ENCODE measurements at places on chromosomes 11 and 22.
A peak's percentile ranks its signal among the peaks of the same experiment; 100 is the strongest.

- no peak for DNase-seq
Measured at GRCh38 chr22:45726081-45726480, 54.4 kb downstream of the ATXN10 start.

DNA sequence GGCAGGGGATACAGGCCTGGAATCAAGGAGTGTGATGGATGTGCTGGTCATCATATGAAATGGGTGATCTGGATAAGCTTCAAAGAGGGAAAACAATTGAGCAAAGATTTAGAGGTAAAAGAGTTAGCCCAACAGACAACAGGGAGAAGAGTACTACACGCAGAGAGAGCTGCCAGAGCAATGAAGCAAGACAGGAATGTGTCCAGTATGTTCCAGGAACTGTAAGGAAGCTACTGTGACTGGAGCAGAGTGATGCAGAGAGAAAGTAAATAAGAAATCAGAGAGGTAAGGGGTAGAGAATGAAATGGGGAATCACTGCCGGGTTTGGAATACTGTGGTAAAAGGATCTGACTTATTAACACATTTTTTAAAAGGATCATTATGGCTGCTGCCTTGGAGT lies 255.1 kb downstream of the DCDC1 start:
- no peak for DNase-seq

- DNase-seq: peak; percentile 38
Measured at GRCh38 chr11:94117871-94118270, 10.8 kb upstream of the PANX1 start.

- DNase-seq: no peak
Measured at GRCh38 chr11:2736577-2737225, 36.9 kb upstream of the KCNQ1OT1 start.

DNA sequence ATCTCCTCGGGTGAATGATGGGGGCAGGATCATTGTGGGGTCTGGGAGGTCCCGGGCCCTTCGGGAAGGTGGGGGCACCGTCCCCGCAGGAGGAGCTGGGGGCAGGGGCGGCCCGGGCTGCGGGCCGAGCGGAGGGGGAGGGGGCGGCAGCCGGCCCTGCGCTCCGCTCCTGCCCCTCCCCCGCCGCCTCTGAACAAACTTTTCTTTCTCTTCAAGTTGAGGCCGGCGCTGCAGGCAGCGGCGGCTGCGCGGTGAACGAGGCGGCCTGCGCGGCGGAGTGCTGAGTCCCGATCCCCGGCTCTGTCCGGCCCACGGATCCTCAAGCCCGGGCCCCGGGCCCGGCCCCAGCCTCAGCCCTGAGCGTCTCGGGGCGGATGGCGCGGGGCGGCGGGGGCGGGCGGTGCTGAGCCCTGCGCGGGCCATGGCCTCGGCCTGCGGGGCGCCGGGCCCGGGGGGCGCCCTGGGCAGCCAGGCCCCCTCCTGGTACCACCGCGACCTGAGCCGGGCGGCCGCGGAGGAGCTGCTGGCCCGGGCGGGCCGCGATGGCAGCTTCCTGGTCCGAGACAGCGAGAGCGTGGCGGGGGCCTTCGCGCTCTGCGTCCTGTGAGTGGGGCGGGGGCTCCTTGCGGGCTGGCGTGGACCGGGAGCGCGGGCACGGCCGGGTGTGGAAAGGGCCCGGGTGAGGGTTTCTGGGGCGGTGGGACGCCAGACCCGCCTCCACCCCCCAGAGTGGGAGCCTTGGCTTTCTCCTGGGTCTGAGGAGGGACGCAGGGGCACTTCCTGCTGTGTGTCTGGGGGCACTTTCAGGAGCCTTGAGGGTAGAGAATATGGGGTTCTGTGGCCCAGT lies at the start of gene INPPL1:
Gene INPPL1 (plus strand): TSS at position 204 of the 847 bp plus-strand sequence. CDS start 218 bp downstream, at position 422.
- DNase-seq: no peak

DNA sequence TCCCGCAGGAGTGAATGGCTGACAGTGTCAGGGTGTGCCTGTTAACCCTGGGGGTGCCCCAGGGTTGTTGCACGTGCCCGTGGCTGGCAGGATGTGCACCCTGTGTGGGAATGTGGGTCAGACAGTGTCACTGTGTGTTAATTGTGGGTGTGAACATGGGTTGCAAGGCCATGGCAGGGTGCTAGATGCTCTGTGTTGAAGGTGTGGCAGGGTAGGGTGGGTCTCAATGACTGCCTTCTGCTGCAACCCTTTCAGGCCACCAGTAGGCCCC lies 8.3 kb downstream of the RIN1 start:
- DNase-seq: no peak

DNA sequence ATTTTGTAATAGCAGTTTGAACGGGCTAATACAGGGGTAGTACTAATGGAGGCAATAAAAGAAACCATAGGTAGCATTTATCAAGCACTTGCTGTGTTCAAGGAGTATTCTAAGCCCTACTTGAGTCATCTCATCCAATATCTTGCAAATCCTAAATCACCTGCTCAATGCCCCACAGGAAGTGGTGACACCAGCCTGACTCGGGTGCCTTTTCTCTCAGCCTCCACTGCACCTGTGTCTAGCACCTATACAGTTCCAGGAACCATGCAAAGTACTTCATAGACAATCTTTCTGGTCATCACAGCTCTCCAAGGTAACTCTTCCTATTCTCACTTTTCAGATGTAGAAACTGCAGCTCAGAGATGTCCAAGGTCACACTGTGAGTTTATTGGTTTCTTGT lies 98.0 kb downstream of the PRR5L start:
- no peak for DNase-seq

- DNase-seq: no peak
Measured at GRCh38 chr11:17802491-17802890, 67.9 kb downstream of the KCNC1 start.

GRCh38 chr11:28366549-28367346 lies 258.6 kb downstream of the METTL15 start:
- no peak for DNase-seq

GRCh38 chr22:50702261-50702671 lies 29.6 kb downstream of the SHANK3 start:
- no peak for DNase-seq

DNA sequence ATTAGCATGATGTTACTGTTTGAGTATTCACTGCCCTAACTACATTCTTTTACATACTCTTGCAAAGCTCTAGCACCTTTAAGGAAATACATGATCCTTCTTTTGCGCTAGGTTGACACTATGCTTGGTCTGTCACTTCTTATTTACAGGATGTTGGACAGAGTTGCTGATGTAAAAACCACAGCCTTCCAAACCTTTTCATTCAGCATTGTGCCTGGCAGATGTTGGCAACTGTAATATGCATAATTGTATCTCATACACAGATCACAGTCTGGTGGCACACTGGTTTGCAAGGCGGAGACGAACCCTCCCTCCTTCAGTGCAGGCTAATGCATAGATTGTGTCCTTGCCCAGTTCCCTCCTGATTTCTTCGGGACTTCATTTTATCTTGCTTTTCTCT lies 224.1 kb downstream of the SNX19 start:
- DNase-seq: no peak

DNA sequence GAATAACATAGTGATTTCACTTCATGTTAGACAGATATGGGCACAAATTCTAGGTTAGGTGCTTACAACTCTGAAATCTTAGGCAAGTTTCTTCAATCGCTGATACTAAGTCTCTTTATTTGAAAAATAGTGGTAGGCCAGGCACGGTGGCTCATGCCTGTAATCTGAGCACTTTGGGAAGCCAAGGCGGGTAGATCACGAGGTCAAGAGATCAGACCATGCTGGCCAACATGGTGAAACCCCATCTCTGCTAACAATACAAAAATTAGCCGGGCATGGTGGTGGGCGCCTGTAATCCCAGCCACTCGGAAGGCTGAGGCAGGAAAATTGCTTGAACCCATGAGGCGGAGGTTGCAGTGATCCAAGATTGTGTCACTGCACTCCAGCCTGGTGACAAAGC lies 729.4 kb downstream of the METTL15 start:
- no peak for DNase-seq

DNA sequence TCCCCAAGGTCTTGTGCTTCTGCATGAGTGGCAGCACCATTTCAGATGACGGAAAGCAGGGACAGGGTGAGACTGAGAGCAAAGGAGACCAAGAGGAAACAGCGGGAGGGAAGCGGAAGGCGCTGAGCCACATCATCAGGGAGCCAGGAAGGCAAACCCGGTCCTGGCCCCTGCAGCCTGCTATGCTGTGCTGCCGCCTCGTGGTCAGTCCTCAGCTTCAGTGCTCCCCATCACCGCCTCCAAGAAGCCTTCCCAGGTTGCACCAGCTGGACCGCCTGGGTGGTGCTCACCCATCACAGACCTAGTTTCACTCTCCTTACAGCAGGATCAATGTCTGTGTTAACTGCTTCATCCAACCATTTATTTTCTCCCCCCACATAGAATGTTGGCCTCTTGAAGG lies 73.0 kb upstream of the PHF21B start:
- DNase-seq: no peak

DNA sequence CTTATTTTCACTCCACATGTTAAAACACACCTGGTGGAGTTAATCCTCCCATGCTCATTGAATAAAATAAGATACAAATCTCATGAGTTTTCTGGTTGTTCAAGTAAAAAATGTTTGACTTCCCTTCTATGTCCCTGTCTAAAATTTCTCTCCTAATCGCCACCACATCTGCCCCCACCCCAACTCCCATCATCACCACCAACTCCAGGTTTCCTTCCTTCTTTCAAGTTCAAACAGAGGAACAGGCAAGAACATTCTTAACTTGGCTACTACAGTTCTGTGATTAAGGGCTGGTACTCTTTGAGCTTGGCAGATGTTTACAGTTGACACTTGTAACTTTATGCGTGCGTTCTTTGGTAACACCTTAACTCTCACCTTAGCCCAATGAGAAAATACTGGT lies 9.1 kb upstream of the PSMA1 start:
- no peak for DNase-seq

GRCh38 chr22:29216873-29217666 lies 11.4 kb downstream of the EMID1 start:
- DNase-seq: no peak

DNA sequence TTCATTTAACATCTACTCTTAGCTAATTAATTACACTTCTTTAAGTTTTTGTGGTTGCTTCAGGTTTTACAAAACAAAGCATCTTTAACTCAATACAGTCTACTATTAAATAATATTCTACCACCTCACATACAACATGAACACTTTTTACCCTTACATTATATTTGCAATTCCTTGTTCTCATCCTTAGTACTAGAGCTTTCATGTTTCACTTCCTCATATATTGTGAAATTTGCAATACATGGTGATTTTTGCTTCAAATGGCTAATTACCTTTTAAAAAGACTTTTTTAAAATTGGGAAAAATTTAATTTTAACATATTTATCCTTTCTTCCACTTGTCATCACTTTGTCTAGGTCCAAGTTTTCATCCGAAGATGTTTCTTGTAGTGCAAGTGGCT lies 37.5 kb downstream of the RSF1 start:
- no peak for DNase-seq

- DNase-seq: no peak
Measured at GRCh38 chr11:1866776-1867175, 13.9 kb downstream of the LSP1 start.

DNA sequence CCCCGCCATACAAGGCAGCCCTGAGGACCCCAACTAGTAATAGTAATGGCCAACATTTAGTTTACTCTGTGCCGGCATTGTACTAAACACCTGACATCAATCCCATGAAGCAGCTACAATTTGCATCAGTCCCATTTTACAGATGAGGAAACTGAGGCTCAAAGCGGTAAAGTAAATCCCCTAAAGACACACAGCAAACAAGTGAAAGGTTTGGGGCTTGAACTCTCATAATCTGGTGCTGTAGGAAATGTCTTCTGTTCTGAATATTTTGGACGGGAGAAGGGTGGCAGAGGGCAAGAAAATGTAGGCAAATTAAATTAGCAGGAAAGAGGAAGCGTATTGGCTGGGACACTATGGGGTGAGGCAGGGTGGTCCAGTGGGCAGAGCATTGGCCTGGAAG lies 160.3 kb upstream of the SYT13 start:
- no peak for DNase-seq

- no peak for DNase-seq
Measured at GRCh38 chr11:75306529-75306928, 44.9 kb downstream of the ARRB1 start.

- peak; percentile 33 for DNase-seq
Measured at GRCh38 chr11:71080239-71081097, 171.9 kb downstream of the SHANK2 start.

- no peak for DNase-seq
Measured at GRCh38 chr22:48857202-48857805, 970.4 kb downstream of the BRD1 start.

GRCh38 chr11:117199053-117199915 lies at the start of gene TAGLN:
Gene TAGLN, plus strand, starts transcription at chr11:117199370. Its CDS starts 3,644 bp downstream, at chr11:117203014.
- no peak for DNase-seq

DNA sequence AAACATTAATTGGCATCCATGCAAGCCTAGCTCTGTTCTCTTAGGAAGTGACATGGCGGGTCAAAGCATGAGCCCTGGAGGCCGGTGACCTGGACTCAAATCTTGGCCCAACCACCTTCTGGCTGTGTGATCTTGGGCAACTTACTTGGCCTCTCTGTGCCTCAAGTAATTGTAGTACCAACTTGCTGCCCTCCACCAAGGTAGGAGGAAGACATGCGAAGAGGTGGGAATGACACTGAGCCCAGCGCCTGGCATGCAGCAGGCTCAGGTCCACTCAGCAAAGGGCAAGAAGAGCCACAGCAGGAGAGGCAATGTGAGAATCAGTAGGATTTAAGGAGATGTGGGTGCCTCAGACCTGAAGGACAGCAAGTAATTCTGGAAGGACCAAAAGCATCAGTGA lies 59.6 kb upstream of the SLC22A12 start:
- DNase-seq: no peak

GRCh38 chr11:81030186-81030585 lies 1589.4 kb upstream of the TENM4 start:
- DNase-seq: no peak

DNA sequence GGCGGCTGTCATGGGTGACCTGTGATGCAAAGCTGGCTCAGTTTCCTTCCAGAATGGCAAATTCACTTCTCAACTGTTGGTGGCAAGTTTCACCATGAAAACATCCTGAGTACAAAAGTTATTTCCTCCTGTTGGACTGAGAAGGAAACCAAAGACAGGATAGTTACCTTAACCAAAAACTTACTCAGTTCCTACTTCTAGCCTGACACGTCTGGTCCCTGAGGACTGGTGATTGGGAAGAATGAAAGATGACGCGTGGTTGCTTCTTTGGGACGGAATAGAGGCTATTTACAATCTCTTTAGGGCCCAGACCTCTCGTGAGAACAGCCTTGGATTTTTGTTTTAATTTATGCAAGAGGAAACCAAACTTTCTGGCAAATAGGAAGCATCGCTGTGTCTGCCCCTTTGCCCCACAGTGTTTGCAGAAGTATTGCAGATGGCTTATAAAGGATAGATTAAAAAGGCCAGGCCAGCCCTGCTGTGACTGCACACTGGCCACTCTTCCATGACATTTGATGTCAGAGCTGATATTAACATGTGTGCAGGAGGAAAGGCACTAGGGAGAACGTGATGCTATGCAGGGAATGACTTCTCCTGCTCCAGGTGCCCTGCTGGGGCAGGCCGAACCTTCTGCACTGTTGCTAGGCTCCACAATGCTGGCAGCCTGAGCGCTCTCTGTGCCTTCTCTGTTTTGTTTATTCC lies 7.6 kb downstream of the VPS26B start:
- no peak for DNase-seq

DNA sequence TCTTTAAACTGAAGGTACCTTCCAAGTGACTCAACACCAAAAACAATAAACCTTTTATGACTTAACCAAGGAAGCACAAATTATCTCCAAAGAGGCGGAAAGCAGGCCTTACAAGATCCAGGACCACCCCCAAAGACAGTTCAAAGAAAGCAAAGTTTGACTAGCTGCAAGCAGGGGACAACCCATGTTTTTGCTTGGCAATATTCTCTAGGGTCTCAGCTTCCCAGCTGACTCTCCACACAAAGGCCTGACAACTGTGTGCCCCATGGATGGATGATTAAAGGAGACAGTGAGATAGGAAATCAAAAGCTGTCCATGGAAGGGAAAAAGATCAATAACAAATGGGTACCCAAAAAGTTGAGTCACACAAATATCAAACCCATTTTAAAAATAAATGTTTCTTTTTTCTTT lies 232.2 kb downstream of the DDX10 start:
- DNase-seq: no peak
